ENCODE measurements at places on chromosomes 6 and 20. TPM values are rescaled to one million over a fixed set of nuclear protein-coding genes. Genes with fewer than 3 reads are reported as not detected.

DNA sequence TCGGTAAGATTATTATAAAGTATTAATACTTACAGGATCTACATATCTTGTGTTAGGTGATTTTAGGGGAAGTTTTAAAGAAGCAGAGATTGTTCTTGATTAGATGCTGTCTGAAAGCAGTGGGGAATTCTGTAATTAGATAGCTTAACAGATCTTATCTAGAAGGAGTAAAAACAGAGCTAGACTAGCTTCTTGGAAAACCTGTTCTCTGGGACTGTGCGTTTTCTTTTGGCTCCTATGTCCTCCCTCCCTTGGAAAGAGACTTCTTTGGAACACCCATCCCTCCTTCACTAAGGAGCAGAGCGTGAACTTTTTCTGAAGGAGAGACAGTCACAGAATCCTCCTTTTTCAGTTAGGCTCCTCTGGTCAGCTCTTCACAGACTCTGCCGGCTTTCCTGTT is 83.5 kb upstream of the ZNF184 start:
- no peak for DNase-seq

DNA sequence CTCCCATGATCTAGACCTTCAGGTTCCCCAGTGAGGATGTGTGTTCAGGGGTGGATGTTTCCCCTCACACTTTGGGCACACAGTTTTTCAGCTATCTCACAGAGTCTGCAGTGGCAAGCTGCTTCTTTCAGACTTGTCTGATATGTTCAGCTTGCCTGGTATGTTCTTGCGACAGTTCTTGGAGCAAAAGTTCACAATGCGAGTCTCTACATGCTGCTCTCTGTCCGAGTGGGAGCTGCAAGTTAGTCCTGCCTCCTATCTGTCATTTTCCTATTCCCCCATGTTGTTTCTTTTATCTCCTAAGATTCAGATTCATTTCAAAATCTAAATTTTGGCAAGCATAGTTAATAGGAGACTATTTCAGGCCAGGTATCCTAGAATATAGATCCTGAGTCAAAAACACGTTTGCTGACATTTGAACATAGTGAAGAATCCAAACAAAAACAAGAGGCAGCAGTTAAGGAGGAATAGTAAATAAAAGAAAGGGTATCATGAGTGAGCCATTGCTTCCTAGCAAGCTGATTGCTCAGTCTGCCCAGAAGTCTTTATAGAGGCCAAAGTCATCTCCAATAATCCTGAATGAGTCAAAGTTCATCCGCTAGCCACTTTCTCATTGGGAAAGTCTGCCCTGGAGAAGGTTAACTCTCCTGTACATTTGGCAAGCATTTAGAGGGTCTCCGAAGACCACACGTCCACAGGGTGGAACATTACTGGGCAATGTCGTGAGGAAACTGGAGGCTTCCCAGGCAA is 140.2 kb upstream of the MOCS1 start:
- no peak for DNase-seq

- peak; percentile 88 for DNase-seq
Observed at GRCh38 chr6:110325197-110325596, 33.0 kb downstream of the METTL24 start.

The PROCR gene
- polyA plus RNA-seq = 48.4 TPM

- no peak for DNase-seq
Observed at GRCh38 chr20:53079828-53080686, 107.9 kb downstream of the TSHZ2 start.

The NOL7 gene
- polyA plus RNA-seq = 77.8 TPM

- DNase-seq = no peak
Observed at GRCh38 chr20:8427419-8428040, 295.5 kb downstream of the PLCB1 start.

GRCh38 chr20:56369179-56369578 is 10.4 kb downstream of the FAM210B start:
- DNase-seq = no peak

The GRM1 gene
- 0.07 TPM for polyA plus RNA-seq

GRCh38 chr6:722608-723007 is 29.7 kb upstream of the EXOC2 start:
- no peak for DNase-seq

All from right lung (tissue), 10 donors.